Lower leg skin (tissue), 4 donors: ENCODE measurements at places on chromosomes 11 and 22.

DNA sequence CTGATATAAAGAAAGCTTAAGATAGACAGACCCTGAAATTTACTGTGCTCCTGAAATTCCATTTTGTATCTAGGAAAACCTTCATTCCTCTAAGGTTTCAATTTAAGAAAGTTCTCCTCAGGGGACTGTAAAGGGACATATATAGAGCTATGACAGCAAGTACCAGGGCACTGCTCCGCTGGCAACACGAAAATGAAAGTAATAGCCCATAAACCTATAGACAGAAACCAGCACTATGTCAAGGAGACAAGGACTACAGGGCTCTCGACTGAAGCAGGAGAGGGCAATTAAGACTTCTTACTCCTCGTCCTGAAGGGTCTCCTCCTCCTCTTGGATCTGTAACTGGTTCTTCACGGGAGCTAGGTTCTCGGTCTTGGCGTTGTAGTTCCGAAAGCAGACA is 6.9 kb downstream of the FEZ1 start:
- DNase-seq: no peak

DNA sequence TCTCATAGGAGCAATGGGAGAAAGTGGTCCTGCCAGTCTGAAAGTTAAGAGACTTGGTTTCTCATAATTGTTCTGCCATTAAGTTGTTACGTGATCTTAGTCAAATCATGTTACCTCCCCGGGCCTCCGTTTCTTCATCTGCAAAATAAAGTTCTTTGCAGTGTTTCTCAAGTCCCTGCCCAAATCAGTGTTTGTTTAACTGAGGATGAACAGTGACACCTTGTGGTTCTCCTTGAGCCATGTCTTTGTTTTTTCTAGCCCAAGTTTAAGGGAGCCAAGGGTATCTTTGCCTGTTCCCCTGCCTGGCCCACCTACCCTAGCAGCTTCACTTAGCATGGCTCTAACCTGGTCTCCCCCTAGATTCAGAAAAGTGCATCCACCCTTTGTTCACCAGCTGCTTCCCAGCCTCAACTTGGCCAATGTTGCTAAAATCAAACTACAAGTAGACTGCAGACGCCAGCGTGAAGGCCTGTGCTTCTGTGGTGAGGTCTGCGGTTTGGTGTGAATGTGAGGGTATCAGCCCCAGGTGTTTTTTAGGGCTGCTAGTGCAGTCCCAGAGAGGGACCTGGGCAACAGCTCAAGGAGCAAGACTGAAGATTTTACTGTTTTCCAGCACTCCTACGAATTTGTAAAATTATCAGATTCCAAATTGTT is 35.5 kb downstream of the FZD4 start:
- DNase-seq: no peak

DNA sequence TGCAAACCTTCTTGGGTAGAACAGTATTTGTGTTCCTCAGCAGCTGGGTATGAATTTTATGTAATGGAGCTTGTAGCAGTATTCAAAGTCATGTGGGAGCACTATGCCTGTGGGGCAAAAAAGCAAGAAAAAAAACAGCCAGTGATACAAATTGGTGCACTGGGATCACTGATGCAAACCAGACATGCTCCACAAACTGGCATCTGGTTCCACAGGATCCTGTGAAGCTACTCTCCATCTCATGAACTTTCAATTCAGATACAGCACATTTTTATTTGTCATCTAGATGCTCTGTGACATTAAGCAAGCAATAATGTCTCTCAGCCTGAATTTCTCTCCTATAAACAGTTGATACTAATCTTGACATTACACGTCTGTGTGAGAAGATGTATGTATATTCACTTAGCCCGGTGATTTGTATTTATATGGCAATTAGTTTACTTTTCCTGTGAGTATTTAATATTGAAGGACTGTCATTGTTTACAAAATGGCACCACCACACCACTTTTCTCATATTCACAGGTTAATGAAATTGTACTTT is 208.5 kb upstream of the GRIA4 start:
- DNase-seq: no peak

DNA sequence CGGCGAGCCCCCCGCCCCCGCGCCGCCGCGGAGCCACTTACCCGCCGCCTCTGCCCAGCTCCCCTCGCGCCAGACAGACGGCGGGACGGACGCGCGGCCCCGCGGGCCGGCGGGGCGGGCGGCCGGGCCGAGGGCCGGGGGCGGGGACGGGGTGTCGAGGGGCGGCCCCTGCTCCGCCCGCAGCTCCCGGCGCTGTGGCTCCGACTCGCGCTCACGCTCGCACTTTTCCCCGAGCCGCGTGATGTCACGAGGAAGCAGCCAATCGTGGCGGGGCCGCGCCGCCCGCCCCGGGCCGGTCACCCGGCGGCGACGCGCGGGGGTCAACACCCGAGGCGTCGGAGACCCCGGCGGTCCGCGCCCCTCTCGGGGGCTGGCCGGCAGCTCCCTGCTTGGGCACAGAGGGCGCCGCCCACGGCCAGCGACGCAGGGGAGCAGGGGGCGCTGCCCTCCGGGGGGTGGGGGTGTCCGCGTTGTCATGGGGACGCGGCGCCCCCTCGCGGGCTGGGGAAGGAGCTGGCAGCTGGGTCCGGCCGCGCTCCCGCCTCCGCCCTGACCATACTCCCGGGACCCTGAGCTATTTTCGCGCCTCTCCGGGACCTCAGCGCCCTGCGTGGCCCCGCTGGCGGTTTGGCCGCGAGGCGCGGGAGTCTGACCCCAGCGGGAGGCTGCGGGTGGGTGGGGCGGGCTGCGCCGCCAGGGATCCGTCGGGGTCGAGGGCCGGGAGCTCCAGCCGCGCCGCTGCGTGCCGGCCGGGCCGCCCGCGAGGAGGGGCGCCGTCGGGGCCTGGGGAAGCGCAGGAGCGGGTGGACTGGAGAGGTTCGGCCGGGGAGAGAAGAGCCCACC is at the start of gene CHRM4:
Gene CHRM4, minus strand, starts transcription at position 199 of the 843 bp plus-strand sequence. CDS start 5,219 bp downstream, outside the sequence.
- DNase-seq: no peak

- no peak for DNase-seq
These were observed 7.8 kb downstream of the UCP2 start for GRCh38 chr11:73974604-73975478.

- DNase-seq: no peak
These were observed 148.1 kb downstream of the FAM76B start for GRCh38 chr11:95641495-95641894.

DNA sequence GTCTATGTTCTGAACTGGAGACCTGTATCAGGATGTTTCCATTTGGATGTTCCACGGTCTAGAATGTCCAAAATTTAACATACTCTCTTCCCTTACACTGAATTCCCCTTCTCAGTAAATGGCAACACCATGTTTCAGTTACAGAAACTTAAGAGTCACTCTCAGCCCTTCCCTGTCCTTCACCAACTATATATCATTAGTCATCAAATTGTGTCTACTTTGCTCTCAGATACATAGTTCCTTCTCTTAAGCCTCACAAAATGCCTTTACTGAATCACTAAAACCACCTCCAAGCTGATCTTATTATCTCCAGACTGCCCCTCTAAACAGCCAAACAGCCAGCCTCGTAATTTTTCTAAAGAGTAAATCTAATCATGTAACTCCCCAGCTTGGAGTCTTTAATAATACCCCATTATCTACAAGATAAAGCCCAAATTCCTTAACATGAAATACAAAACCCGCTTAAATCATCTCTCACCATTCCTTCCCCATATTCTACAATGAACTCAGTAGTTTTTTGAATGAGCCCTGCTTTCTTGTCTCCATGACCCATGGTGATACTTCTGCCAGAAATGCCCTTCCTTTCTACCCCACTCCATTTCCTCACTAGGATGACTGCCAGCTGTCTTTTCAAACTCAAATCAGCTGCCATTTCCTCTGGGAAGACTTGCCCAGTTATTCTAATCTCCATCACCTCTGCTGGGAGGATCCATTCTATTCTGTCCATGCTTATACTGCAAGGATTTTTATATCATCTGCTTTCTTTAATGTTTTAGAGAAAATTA is 102.7 kb upstream of the ARHGAP42 start:
- no peak for DNase-seq

DNA sequence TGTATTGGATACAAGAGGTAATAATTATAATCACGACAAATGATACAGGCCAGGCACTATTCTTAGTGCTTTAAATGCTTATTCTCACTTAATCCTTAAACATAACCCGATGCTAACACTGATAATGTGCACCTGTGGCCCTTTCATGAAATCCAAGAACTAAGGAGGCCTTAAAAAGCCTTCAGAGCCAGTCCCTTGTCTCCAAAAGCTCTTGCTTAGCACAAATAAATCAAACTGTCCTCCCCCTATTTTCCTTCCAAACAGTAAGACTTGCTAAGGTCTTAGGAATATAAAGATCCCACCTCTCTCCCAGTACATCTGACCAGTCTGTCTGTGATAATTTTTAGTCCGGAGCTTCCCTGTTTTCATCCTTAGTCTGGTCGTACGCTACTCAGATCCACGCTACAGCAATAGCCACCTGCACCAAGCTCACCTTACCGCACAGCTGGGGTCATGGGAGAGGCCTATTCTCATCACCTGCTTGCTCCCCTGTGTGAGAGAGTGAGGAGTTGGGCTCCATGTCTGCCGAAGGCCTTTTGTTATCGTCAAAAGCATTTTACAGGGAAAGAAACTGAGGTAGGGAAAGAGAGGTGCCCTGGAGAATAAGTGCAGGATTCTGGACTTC is 16.9 kb downstream of the FXYD6 start:
- no peak for DNase-seq

DNA sequence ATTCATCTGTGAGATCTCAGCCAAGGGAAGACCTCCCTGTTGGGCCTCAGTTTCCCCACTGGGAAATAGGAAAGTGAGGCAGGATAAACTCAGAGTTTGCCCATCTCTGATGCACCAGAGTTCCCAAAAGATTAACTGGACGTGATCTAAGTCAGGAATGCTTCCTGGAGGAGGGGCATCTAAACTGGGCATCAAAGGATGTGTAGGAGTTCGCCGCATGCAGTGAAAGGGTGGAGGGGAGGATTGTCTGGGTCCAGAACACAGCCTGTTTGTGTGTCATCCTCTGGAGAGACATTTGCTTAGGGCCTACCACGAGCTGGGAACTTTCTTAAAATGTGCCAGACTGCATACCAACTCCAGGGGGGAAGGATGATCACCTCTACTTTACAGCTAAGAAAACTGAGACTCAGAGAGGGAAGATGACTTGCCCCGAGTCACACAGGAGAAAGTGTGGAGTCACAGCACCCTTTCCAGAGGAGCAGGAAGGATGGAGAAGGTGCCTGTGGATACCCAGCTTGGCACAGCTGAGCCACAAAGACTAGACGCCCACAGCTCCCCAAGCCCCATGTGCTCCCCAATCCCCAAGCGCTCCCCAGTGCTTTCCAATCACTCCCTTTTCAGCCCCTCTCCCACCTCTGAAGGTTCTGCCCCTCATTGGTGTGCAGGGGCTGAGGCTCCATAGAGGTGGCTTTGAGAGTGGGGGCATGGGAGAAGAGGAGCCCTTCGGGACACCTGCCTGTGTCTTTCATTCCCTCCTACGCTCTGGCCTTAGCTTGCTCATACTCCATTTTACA is 50.1 kb downstream of the MN1 start:
- no peak for DNase-seq

DNA sequence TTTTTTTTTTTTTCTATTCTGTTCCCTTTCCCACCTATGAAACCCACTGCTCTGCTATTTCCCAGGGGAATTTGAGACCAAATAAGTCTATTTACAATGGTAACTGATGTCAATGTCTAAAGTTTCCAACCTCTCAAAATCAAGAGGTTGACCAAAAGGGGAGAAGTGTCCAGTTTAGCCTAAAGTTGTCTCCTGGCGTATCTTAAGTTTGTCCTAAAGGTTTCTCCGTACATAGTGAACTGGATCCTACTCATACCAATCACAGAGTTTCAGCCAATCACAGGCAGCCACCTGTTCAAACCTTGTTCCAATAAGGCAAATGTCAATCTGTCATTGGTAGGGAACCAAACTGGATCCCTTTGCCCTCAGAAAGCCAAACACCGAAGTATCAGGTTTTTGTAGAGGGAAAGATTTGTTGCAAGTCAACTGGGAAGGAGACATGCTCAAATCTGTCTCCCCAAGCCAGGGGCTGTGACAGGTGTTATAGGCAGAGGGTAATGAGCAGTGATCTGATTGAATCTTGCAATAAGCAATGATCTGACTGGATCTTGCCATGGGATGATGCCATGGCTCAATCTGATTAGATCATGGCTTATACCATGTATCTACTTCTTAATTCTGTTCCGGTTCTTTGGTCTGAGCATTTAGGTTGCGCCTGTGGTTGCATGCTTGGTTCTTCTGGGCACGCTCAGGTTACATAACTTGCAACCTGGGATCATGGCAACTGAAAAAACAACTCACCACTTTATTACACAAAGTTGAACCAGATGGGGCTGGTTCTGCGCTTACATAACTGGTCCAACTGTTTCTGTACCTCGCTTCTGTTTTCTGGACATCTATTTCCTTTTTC is 1.1 kb upstream of the VPS37C start:
- DNase-seq: peak; percentile 20

DNA sequence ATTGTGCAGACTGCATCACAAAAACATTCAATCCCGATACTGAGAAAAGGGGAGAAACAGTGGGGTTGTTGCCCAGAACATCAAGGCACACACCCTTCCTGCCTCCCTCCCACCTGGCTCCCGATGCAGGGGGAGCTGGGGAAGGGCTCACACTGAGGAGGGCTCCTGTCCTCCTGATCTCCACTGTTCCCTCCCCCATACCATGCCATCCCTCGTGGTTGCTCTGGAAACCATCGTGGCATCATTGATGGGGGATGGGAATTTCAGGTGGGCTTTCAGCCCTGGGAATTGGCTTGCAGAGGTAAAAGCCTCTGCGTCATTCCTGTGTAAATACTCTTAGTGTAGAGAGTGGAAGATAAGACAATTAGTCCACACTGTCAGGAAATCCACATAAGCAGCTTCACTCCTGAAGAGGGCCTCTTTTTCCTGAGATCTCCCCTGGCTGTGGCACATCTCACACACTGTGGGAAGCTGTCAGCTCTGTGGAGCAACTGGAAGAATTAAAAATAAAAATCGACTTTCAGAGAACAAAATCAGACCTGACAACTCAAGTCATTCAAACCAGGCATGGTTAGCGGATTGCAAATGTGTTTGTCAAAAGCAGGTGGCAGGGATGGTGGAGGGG is 176.0 kb downstream of the CHST1 start:
- peak; percentile 54 for DNase-seq

DNA sequence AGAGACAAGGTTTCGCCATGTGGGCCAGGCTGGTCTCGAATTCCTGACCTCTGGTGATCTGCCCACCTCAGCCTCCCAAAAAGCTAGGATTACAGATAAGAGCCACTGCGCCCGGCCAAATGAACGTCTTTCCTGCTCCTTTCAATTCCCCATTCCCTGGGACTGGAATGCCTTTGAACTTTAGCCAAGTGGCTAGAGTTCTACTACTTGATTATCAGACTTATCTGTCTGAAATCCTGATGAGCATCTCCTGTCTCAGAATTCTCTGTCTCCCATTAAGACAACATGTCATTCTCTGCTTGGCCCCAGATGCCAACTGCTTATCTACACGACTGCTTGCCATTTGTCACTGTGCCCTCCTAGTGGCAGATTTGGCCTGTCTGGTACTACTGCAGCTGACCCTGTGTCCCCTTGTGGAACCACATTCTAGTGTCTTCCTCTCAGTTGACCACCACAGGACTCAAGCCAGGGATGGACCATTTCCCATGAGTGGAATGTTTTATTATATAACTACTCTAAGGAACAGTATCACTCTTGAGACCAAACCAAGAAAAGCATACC is 33.1 kb upstream of the IPO7 start:
- no peak for DNase-seq
